Left ventricle myocardium inferior (tissue), 1 donor: ENCODE measurements at places on chromosomes 4 and X. TPM values are rescaled to one million over a fixed set of nuclear protein-coding genes. Genes with fewer than 3 reads are reported as not detected.

DNA sequence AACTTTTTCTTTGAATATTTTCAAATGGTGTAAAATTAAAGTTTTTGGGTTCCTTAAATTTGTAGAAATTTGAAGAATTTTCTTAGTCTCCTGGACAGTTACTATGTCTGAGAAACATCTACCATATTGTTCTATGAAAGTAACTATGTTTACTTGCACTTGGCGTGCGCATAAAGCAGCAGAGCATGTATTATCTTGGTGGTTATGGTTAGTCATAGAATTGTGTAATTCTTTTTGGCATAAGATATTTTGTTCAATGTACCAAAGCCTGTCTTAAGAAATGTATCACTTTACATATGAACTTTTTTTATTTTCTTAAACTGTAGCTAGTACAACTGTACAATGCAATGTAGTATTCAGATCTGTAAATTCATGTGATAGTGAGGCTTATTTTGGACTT, 49.2 kb downstream of the CDS1 start:
- DNase-seq: no peak

GRCh38 chr4:142423861-142424260, 422.2 kb downstream of the INPP4B start:
- DNase-seq: no peak

DNA sequence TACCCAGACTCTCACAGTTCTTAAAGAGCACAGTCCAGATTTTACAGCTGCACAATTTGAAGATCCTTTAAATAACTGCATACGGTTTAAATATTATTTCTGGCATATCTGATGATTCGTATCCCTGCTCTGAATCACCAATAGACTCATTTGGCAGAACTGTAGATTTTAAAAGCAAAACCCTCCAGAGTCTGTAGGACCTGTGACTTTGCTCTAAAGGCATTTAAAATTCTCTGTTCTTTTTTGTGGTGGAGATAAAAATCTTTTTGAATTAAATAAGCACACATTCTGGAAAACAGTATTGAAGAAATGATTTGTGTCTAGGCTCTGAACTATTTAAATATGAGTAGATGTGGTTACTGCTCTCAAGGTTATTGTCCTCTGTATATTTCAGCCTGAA, 246.2 kb upstream of the PITX2 start:
- no peak for DNase-seq

- DNase-seq: no peak
Measured at GRCh38 chrX:135973025-135973547, 702 bp downstream of the MMGT1 start.

DNA sequence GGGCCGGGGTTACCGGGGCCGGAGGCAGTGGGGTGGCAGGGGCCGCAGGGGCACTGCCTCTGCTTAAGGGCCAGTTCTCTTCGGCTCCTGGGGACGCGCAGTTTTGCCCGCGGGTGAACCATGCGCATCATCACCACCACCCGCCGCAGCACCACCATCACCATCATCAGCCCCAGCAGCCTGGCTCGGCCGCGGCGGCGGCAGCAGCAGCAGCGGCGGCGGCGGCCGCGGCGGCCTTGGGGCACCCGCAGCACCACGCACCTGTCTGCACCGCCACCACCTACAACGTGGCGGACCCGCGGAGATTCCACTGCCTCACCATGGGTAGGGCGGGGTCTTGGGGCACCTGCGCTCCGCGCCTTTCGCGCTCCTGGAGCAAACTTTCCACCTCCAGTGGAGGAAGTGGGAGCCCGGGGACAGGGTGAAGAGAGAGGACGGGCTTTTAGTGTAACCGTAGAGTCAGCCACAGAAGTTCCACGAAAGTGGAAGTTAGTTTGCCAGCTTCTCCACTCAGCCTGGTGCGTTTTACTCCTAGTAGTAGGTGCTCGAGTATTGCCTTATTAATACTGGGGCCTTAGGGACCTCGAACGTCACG, 729 bp downstream of the GSX2 start:
- no peak for DNase-seq

DNA sequence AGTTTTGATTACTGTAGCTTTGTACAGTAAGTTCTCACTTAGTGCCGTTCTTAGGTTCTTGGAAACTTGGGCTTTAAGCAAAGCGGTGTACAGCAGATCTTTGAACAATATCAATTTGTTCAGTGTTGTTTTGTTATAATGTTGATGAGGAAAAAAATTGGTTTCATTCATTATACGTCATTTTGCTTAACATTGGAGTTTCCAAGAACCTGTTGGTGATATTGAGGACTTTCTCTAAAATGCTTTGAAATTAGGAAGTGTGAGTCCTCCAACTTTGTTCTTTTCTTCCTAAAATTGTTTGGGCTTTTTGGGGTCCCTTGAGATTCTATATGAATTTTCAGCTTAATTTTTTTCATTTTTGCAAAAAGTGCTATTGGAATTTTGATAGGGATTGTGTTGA, 49.1 kb downstream of the STAG2 start:
- no peak for DNase-seq

DNA sequence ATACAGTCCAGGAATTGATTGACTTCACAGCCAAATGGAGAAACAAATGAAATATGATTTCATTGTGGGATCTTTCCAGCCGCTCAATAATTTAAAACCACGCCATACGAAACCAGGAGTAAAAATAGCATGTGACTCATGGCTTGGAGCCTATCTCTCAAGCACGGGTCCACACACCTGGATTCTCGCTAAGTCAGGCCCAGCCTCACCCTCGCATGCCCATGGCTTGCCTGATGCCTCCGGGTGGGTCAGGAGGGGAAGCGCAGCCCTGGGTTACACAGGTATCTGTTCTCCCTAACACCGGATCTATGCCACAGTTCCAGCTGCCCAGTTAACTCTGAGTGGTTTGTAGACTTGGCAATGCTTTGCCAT, 5.6 kb upstream of the ABLIM2 start:
- DNase-seq: no peak

- no peak for DNase-seq
Measured at GRCh38 chr4:11765849-11766453, 337.3 kb upstream of the HS3ST1 start.

GRCh38 chr4:169215656-169216055, 55.1 kb downstream of the SH3RF1 start:
- no peak for DNase-seq

GRCh38 chrX:48696909-48697727, 584 bp downstream of the SUV39H1 start:
- no peak for DNase-seq

- no peak for DNase-seq
Measured at GRCh38 chrX:70088751-70089150, 26.5 kb downstream of the OTUD6A start.

GRCh38 chrX:2693113-2694002, 2.3 kb downstream of the CD99 start:
- no peak for DNase-seq

- DNase-seq: no peak
Measured at GRCh38 chr4:60865273-60865672, 334.9 kb upstream of the ADGRL3 start.

The DDX53 gene
- total RNA-seq: not detected

The ACOX3 gene
- total RNA-seq: 22.0 TPM

The GAGE1 gene
- total RNA-seq: not detected

The IL13RA2 gene
- total RNA-seq: not detected

The COX7B2 gene
- not detected for total RNA-seq

The DSPP gene
- total RNA-seq: not detected

The RCHY1 gene
- 42.6 TPM for total RNA-seq

The FHL1 gene
- 1,867 TPM for total RNA-seq

The HOPX gene
- total RNA-seq: 21.3 TPM

The DGAT2L6 gene
- total RNA-seq: not detected
